ENCODE measurements at places on chromosomes 7 and 10.

DNA sequence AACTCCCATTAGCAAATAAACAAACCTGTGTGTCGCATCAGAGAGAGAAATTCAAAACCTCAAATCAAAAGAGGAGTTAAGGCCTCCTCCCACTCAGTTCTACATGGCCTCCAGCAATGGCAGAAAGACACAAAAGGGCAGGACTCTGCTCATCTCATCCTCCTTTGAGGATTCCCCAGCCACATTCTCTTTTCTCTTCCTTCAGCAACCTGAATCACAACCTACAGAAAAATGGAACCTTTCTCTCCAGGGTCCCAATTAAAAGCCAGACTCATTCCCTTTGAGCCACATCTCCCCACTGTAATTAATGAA lies 7.9 kb downstream of the OSBPL3 start:
- no peak for DNase-seq

DNA sequence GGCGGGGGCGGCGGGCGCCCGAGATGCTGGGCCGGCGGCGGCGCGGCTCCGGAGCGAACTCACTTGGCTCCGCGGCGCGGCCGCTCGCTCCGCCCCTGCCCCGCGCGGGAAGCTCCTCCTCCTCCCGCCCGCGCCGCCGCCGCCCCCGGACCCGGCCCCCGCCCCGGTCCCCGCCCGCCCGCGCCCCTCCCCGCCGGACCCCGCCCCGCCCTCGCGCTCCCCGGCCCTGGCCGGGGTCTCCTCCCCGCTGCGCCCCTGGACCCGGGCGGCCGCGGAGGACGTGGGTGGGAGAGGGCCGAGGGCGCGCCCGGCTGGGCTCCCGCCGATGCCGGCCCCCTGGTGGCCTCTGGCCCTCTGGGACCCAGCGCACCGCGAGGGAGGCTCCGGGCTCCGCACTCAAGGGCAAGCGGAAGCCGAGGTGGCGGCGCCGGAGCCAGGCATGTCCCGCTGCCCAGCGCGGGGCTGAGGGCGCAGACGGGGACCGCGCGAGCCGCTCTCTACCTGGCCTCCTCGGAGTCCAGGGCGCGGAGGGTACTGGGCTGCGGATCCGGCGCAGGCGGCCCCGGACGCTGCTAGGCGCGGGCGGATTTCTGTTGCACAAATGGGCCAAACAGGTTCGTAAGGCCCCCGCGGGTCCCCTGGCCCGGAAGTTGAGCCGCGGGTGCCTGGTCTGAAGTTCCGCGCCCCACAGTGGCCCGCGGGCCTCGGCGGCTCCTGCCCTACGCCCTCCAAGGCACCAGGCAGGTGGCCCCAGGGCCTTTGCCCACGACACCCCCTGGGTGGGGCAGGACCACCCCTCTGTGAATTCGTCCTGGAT lies at the start of gene TCERG1L:
TSS of gene TCERG1L (minus strand) at position 61 of the 817 bp plus-strand sequence. CDS start 86 bp downstream, outside the sequence.
- DNase-seq = no peak

DNA sequence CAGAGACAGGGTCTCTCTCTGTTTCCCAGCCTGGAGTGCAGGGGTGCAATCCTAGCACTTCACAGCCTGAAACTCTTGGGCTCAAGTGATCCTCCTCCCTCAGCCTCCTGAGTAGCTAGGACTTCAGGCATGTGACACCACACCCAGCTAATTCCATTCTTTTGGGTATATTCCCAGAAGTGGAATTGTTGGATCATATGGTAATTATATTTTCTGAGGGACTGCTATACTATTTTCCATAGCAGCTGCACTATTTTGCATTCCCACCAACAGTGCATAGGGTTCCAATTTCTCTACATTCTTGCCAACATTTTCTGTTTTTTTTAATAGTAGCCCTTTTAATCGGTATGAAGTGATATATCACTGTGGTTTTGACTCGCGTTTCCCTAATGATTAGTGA lies 30.0 kb upstream of the RAB11FIP2 start:
- DNase-seq = no peak

DNA sequence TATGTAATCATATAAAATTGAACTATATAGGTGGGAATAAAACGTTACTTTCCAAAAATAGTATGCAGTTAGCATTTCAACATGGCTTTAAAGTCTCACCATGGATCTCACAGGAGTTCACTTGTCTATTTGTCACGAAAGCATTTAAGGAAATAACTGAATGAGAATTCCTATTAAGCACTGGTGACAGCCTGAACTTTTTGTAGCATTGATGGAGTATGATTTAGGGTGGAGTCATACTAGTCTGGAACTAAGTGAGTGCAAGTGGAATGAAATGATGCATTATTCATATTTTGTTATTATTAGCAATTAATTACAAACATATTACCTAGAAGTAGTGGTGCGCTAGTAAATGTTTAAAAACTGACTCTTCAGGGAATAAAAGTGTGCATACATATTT lies 26.0 kb upstream of the HIBADH start:
- no peak for DNase-seq

DNA sequence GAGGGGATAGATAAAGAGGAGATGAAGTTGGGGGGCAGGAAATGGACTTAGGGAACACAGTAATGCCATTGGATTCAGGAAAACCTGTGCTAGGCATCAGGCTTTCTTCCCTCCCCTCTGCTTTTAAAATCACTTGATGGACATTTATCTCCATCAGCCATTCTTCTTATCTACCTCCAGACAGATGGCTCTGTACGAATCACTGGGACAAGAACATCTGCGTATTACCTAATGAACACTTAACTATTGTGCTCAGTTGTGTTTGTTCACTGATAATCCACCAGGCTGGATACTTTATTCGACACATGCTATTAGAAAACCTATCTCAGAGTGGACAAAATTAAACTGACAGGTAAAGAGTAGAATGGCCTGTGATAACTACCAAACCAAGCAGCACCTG lies 40.0 kb downstream of the TNKS2 start:
- DNase-seq = no peak

- DNase-seq = no peak
Observed at GRCh38 chr7:84136336-84136735, 58.3 kb downstream of the SEMA3A start.

DNA sequence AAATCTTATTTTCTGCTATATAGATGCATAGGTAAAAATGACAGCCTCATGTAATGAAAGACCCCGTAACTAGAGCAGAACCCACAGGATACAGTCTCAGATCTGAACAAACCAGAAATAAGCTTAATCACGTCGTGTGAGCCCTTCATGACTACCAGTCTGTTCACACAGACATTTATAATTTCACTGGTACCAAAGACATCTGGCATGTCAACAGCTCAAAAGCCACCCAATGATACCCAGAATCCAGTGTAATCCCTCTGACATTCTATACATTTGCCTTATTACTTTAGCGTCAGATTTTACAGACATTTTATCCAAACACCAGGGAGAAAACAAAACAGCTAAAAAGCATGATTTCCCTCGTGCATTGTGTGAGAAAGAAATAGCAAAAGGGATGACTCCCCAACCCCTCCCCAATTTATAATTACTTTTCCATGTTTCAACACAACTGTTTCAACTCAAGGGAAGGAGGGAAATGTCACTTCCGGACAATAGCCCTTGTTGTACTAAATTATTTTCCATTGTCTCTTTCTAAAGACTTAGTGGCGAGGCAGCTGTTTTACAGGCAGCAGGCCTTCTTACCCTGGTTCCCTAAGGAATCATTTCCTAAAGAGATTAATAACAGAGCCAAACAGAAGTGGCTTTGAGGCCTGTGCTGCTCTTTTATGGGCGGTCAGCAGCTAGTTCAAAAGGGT lies 33.2 kb downstream of the DOCK4 start:
- no peak for DNase-seq

- no peak for DNase-seq
Observed at GRCh38 chr10:84290235-84290634, 38.2 kb upstream of the CCSER2 start.

GRCh38 chr7:78121888-78122287 lies 323.3 kb downstream of the PHTF2 start:
- no peak for DNase-seq

DNA sequence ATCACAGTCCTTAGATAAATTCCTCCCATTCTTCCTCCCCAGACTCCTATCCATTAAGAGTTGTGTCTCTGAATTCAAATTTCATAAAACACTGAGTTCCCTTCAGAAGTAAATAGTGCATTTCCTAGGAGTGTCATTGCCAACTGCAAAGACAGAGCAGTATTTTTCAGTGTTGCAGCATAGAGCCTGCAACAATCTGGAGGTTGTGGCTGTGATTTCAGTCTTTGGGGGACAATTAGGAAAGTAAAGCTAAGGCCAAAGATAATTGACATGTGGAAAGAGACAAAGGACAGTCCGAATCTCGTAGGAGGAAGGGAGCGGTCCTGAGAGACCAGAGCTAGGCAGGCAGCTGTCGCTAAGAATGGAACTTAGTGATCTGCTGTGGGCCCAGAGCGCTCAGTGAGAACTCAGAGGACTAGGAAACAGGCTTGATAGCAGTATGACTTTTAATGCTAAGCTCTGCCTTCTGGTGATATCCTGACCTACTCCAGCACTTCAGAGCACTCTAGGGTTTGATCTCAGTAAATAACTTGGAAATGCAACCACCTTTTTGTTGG lies 46.2 kb downstream of the PRPF18 start:
- no peak for DNase-seq

DNA sequence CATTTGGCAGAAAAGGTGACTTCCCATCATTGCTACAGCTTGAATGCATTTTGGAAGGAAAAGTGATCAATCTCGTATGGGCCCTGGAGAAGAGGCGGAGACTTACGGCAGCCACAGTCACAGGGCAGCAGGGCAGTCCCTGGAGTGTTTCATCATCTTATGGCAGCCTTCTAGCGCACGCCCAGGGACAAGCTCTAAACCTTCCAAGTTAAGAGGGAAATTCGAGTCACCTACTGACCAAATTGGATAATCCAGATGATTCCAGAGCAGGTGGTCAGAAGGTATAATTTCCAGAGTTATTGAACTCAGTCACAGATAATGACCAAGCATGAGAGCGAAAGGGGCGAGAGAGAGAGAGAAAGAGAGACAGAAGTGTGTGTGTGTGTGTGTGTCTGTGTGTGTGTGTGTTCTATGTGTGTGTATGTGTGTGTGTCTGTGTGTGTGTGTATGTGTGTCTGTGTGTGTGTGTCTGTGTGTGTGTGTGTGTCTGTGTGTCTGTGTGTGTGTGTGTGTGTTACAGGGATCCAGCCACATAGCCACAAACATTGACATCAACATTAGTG lies 123.7 kb upstream of the ADAM12 start:
- no peak for DNase-seq

- DNase-seq = no peak
Observed at GRCh38 chr7:138278601-138279000, 181.5 kb upstream of the TRIM24 start.

DNA sequence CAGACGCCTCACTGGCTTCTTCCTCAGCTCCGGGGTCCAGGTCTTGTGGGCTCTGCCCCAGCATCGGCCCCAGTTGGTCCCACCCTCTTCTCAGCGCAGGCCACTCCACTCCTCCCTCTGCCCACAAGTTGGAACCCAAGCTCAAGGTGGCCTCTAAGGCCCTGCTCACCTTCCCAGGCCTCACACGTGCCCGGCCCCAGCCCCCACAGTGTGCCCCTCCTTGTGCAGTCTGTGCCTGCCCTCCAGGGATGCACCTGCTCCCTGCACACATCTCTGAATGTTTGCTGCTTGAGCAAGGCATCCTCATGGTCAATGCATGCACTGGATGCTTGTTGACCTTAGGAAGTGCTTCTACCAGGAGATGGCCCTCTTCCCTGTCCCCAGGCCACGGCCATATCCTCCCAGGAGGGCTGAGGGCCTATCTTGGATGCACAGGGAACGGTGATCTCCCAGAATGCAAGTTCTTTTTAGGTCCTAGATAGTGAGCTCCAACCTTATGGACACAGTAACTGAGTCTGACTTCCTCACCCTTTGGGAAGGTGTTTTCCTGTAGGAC lies 7.7 kb upstream of the AEBP1 start:
- no peak for DNase-seq

DNA sequence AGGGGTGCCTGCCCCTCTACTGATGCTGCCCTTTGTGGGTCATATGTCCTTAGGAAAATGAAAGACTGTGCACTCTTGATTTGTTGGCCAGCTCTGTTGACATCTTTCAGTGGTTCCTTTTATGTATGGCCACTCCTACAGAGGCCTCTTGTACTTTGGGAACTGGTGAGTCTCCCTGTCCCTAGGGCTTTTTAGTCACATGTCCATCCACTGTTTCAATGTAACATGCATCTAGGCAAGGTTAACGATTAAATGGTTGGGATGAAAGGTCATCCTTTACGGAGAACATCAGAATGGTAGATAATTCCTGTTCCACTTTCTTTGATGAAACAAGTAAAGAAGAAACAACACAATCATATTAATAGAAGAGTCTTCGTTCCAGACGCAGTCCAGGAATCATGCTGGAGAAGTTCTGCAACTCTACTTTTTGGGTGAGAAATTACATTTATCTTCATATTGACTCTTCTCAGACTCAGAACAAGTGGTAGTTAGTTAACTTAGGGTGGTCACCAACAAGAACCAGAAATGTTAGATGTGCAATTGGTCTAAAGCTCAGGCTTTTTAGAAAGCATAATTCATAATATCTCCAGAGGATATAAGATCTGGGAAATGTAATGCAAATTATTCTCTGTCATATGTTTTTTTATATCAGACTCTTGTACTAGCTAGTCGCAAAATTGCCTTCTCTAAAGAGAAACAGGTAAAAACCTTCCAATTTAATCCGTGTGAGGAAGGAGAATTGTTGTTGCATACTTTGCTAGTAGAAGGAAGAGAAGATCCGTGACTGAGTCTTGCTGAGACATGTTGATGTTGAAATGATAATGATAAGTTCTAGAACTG lies at the start of gene ABCC2:
TSS of gene ABCC2 (plus strand) at position 194 of the 840 bp plus-strand sequence. CDS start at position 399, 205 bp downstream.
- no peak for DNase-seq

GRCh38 chr10:8889538-8889937 lies 835.0 kb downstream of the GATA3 start:
- DNase-seq = no peak

- DNase-seq = no peak
Observed at GRCh38 chr7:46291601-46292150, 370.6 kb upstream of the IGFBP3 start.

DNA sequence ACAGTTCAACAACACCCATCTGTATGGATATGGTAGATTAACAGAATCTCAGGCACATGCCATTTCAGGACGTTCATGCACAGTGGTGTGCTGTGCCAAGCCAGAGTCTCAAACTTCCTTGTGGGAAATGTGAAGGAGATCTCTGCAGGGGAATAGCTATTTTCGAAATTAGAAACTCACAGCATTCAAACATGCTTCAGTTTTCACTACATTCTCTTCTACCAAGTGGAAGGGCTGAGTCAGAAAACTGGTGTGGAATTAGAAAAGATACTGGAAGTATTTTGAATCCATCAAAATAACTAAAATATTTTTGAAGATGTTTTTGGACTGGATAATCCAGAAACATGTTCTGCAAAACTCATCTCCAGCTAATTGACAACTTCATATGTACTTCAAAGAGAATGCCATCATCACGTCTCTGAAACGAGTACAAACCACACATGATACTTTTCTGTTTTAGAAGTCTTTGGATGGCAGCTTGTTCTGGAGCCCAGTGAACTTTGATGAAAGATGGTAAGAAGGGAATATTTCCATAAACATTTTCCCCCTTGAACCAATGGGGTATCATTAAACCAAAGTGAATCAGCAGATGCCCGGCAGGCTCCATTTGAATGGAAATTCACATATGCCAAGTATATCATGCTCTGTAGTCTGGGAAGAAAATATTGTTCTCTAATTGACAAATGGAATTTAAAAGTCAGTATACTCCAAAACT lies 616.3 kb upstream of the IGFBP3 start:
- DNase-seq = no peak
